ENCODE measurements at places on chromosomes 2 and 18.

DNA sequence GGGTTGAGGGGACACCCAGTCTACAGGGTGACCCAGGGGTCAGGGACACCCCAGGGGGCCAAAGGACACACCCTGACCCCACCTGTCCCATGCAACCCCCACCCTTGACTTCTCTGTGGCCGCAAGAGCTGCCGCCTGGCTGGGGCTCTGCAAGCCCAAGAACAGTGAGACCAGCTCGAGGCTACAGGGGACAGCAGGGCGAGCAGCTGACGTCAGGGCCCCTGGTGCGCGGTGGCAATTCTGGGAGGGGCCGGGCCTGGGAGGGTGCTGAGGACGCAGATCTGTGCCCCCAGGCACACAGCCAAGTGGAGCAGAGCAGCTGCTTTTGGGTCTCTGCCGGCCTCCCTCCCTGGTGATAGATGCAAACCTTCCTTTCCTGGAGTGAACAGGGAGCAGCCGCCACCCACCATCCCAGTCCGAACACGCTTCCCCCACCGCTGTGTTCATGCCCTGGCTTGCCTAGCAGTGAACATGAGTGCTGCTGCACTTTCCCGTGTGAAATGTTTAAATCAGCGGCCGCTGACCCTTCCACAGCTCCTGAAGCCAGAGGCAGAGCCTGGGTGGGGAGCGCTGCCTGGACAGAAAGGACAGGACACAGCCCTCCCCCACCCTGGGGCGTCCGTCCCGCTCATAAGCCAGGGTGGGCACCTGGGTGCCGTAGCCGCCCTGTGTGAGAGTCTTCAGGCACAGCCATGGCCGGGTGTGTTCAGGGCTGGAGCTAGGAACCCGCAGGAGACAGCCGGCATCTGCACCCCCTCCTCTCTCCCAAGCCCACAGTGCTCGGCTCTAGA, 46.9 kb downstream of the SLC66A2 start:
- DNase-seq = no peak

GRCh38 chr2:148602885-148603561, 41.5 kb upstream of the EPC2 start:
- DNase-seq = no peak

DNA sequence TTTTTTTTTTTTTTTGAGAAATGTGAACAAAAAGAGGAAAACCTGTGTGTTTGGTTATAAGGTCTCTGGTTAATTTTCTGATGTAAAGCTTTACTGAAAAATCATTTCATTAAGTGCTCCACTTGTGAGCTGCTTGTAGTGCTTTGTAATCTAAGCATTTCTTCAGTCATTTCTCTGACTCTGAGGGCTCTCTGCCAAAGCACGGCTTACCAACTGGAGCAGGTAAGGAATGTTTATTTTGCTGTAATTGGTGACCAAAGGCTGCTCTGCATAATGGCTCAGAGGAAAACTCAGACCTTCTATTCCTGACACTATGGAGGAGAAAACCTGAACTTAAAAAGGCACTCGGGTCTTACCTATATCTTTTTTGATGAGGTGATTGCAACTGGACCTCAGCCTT, 848.8 kb downstream of the MBD2 start:
- peak; percentile 3 for DNase-seq

GRCh38 chr18:59904011-59904601, 4.3 kb downstream of the PMAIP1 start:
- DNase-seq = no peak

DNA sequence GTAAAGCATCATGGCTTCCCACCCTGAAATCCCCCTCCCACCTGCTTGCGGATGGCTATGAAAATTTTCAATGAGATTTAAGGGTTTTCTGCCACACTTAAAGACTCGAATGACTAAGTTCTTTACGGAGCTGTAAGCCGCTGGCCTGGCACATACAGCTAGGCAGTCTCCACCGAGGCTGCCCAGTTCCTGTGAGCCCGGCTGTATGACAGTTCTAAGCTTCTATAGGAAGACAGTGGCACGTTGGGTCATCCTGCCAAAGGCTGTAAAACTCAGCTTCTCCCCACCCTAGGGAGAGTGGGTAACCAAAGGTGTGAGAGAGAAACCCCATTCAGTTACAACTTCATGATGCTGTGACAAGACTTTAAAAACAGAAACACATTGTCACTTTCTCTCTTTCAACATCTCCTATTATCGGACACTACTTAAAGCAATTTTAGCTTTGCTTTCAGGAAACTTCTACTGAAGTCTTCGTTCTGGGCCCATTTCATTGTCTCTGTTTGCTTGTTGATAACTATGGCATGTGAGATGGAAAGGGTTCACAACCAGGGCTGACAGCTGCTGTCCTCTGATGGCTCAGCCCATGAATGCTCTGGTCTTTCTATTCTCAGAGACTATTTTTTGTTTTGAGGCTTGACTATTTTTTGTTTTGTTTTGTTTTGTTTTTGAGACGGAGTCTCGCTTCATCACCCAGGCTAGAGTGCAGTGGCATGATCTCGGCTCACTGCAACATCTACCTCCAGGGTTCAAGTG, 7.1 kb downstream of the CASP8 start:
- no peak for DNase-seq

GRCh38 chr2:34104601-34105000, 505.5 kb upstream of the FAM98A start:
- no peak for DNase-seq

DNA sequence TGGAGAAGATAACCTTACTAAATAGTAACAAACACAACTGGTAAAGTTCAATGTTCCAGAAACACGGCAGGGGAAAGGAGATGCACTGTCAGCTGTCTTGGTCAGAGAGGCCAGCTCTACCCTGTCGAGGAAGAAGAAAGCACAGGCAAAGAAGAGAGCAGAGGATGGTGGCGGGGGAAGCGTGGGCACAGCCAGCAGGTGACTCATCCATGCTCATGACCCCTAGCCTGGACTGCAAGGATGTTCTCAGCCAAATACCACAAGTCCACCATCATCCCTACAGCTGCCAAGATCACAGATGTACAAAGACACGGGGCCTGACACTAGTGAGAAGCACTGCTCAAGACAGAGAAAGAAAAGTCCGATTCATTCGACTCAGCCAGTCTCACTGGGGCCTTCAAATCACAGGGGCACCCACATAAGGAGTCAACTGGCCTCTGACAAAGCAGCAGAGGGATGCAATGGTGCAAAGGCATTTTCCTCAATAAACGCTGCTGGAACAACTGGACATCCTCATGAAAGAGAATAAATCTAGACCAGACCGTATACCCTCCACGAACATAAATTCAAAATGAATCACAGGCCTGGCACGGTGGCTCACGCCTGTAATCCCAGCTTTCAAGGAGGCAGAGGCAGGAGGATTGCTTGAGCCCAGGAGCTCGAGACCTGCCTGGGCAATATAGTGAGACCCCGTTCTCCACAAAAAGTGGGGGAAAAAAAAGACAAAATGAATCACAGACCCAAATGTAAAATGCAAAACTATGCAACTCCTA, 5.6 kb downstream of the DTYMK start:
- DNase-seq = no peak

DNA sequence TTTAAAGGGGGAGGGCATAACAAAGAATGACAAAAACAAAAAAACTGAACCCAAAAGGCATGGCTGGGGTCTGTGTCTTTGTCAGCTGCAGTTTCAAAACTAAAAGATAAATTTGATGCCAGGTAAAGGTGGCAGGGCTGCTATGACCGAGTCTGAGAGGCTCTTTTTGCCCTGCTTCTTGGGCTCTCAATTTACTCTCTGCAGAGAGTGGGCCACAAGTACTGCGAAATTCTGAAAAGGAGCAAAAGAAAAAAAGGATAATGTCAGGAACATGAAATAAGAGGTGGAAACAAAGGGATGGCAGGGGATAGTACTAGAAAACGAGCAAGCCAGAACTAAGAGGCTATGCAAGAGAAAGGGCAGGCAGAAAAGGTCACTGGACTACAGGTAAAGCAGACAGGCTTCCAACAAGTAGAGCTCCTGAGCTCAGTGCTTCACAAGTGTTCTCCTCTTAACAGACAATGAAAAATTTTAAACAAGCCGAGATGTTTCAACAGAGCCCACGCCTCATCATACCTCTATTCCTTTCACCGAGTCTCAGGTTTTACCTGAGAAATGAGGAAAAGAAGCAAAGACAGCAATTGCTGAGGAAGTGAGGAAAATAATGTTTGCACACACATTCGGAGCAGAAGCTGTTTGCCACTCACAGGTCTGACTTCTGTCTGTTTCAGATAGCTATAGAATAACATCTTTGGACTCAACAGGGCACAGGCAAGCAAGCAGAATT, 7.3 kb downstream of the IRS1 start:
- peak; percentile 8 for DNase-seq

DNA sequence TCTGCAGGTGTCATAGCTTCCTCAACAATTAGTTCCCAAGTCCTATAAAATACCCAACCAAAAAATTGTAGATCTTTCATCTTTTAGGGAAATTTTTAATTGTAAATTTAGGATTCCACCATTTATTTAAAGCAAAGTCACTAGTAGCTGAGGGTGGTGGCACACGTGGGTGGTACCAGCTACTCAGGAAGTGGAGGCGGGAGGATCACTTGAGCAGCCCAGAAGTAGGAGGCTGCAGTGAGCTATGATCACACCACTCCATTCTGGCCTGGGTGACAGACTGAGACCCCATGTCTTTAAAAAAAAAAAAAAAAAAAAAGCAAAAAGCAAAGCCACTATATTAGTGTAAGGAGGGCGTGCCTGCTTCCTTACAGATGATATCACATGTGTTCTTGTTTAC, 60.3 kb upstream of the GREB1L start:
- DNase-seq = no peak

DNA sequence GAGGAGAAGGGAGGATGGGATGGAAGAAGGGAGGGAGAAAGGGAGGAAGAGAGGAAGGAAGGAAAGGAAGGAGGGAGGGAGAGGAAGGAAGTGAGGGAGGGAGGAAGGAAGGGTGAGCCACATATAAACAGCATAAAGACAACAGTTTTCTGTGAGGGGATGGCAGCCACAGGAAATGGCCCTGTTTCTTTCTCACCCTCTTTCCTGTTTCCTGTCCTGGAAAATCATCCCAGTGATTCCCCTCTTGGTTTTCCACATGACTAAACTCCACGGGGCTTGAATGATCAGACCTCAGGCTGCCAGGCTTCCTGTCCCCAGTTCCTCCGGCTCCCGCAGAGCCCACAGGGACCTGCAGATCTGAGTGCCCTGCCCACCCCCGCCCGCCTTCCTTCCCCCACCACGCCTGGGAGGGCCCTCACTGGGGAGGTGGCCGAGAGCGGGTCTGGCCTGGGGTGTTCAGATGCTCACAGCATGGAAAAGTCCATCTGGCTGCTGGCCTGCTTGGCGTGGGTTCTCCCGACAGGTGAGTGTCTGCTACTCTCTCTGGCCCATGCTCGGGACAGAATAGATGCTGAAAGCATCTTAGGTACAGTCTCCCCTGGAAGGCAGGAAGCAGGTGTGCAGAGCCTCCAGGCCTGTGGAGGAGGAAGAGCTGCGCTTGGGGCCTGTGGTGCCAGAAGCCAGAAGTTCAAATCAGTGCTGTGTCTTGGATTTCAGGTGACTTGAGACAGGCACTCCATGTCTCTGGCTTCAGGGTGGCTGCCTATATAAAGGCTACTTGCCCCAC, at the start of gene SIGLEC15:
Gene SIGLEC15 (plus strand): TSS at position 418 of the 787 bp plus-strand sequence. CDS start 54 bp downstream, at position 472.
- DNase-seq = no peak

GRCh38 chr2:74089816-74090745, 57.6 kb downstream of the BOLA3 start:
- DNase-seq = no peak

- no peak for DNase-seq
Observed at GRCh38 chr2:37629529-37629928, 41.9 kb downstream of the CDC42EP3 start.

DNA sequence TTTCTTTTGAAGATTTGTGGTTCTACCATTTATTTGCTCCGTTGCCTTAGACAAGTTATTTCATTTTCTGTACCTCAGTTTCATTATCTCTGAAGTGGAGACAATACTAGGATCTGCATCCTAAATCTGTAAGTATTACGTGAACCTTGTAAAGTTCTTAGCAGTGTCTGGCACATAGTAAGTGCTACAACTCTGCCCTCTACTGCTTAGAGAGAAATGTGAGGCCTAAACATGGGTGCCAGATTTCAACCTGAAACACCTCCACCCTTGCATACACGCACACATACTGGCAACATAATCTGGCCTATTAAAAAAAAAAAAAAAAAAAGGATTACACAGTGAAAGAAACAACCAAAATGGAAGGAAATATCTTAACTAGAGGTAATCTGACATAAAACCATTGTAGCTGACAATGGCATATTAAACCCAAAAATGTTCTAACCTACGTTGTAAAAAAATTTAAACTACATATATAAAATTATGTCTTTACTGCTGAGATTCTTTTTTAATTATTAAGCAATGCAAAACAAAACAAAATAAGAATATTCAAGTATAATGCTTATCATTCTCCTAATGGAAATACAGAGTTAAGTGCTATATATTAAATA, 132.6 kb downstream of the MAP2 start:
- peak; percentile 47 for DNase-seq

GRCh38 chr2:38153476-38154135, 77.7 kb upstream of the CYP1B1 start:
- DNase-seq = no peak

GRCh38 chr2:227205701-227206100, 41.3 kb downstream of the COL4A3 start:
- DNase-seq = no peak

DNA sequence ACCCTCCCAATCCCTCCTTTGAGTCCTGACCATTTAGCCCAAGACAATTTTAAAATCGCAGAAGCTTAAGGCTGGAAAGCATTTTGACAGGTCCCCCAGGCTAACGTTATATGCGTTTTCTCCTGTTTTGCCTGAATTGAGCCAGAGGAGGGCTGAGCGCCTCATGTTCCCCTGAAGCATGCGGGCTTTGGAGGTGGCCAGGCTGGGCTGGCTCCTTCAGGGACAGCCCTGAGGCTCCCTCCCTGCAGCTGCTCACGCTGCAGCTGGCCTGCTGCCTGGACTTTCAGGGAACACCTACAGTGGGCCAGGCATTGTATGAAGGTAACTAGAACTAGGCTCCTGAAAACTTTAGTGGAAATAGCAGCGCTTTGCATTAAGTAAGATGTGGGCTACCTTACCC, 179.2 kb downstream of the ACKR3 start:
- DNase-seq = peak; percentile 19

DNA sequence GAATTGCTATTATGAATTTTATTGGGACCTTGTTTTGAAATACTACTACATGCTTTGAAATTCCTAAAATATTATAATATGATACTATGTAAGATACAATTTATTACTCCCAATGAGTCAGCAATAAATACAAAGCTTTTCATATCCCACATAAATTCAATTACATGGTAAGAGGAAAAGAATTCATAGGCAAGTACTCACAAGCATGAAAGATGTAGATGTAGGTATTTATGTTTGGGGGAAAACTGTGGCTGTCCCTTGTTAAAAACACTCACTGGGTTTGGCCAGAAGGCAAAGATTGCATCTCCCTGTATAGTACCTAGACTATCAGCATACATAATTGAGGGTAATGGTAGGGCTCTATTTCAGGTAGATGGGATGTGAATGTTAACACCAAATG, 90.4 kb downstream of the MBD2 start:
- DNase-seq = no peak

Data from GM23338 (cell line).